ENCODE measurements at places on chromosomes 16 and 17.

DNA sequence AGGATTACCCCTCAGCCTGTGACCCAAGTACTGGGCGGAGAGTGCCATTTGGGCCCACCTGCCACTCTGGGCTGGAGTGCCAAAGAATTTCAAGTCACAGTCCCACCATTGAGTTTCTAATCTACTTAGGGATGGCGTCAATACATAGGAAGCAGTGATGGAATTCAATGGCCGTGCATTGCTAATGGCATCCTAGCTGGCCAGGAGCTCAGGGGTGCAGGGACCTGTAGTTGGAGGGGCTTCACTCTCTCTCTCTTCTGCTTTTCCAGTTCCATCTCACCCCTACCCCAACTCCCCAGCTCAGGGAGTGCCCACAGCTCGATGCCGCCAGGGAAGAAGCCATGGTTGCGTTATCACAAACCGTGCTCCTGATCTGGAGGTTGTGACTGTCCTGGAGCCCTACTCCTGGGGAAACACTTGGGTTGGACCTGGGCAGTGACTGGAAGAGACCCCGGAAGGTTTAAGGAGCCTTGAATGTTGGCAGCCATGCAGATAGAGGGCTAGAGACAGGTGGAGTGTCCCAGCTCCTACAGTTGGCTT is 2.4 kb downstream of the MMP15 start:
- DNase-seq: no peak

GRCh38 chr17:5715478-5715877 is 131.2 kb upstream of the NLRP1 start:
- no peak for DNase-seq

GRCh38 chr17:83067718-83068261 is 11.6 kb upstream of the METRNL start:
- DNase-seq: no peak

DNA sequence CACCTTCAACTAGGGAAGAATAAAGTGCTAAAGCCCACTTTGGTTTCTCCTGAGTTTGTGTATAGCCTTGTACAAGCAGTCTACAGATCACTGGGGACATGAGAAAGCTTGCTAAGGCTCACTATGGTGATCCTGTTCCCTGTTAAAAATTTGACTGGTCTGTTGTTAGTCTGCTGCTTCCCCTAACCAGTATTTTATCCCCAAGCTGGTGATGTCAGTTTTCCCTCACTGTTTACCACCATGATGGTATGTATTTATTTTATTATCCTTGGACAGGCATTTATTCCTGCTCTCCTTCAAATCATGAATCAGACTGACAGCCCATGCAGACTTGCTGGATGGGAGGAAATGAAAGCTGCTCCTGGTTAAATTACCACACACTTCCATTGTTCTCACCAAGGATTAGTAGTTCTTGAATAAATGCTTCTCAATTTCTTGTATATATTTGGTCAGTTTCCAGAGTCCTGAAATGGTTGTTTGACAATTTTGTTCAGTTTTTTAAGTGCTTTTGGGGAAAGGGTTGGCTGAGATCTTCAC is 99.6 kb downstream of the CA4 start:
- DNase-seq: no peak

GRCh38 chr16:75320435-75320834 is 69.0 kb upstream of the BCAR1 start:
- DNase-seq: no peak

DNA sequence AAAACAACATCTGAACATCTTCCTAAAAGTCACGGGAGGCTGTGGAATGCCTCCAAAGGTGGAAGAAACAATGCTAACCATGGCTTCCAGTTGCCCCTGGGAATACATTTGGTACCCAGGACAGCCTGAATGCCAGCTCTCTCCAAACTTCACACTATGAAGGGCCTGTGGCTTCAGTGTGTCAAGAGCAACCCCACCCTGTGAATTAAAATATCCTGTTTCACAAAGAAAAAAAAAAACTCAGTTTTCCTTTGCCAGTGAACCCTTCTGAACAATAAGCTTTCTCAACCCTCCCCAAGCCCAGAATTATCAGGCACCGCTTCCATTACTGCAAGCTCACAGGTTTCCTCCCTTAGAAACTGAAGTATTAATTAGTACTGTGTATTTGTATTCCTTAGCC is 69.8 kb downstream of the SLC39A11 start:
- DNase-seq: no peak

GRCh38 chr16:84266451-84266850 is 26.6 kb upstream of the KCNG4 start:
- DNase-seq: no peak

- DNase-seq: no peak
These were observed 90.9 kb downstream of the RBFOX1 start for GRCh38 chr16:7423434-7424044.

GRCh38 chr16:17312094-17312710 is 158.6 kb downstream of the XYLT1 start:
- DNase-seq: no peak

DNA sequence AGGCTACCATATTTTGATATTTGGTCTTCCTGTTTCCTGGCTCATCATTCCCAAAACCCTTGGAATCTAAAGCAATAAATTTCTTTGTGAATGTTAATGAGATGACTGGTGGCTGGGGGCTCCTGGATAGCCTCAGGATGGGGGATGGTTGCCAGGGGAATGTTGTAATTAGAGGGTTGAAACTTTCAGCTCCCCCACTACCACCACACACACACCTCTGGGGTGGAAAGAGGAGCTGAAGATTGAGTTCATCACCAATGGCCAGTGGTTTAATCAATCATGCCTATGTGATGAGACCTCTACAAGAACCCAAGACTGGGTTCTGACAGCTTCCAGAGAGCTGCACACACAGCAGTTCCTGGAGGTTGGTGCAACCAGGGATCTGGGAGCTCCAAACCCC is 59.1 kb downstream of the HS3ST3A1 start:
- DNase-seq: no peak

GRCh38 chr17:75509528-75510258 is 5.6 kb downstream of the CASKIN2 start:
- no peak for DNase-seq

DNA sequence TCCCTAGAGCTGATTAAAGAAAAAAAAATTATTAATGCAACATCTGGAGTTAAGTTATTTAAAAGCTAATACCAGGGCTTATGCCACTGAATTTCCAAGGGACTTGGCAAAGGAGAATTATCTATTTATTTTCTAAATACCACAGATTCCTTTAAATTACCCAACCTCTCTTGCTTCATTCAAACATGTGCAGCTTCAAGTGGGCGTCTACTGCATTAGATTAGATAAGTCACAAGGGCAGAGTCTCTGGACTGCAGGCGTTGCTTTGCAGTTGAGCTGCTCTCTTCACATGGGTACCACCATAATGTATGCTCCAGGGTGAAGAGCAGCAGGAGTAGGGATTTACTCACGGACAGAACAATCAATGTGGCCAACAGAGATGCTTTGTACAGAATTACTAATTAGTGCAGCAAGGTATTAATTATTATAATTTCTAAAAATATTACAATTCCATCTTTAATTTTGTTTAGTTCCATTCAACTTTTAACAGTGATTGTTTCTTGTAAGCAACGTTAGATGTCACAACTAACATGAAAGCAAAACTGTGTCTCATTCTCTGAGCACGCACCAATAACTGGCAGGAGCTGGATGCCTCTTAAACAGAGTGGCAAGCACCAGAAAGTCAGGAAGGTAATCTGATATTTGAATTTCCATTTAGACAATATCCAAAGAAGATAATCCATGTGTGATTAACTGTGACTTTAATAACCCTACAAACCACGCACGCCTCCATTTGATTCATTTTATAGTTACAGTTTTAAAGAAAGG is 214.2 kb downstream of the STX8 start:
- DNase-seq: no peak

DNA sequence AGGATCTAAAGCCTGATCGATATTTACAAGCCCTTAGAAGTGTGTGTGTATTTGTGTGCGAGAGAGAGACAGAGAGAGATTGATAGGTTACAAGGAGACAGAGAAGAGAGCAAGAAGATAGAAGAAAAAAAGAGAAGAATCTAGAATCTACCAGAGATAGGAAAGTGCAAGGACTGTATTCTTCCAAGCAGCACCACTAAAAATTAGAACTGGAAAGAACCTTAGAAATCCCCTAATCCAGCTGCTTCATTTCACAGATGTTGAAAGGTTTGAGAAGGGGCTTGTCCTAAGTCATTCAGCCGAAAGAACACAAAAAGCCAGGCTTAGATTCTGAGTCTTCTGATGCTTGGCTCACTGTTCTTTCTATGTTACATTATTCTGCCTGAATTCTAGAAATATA is 92.2 kb downstream of the HS3ST3A1 start:
- DNase-seq: no peak

DNA sequence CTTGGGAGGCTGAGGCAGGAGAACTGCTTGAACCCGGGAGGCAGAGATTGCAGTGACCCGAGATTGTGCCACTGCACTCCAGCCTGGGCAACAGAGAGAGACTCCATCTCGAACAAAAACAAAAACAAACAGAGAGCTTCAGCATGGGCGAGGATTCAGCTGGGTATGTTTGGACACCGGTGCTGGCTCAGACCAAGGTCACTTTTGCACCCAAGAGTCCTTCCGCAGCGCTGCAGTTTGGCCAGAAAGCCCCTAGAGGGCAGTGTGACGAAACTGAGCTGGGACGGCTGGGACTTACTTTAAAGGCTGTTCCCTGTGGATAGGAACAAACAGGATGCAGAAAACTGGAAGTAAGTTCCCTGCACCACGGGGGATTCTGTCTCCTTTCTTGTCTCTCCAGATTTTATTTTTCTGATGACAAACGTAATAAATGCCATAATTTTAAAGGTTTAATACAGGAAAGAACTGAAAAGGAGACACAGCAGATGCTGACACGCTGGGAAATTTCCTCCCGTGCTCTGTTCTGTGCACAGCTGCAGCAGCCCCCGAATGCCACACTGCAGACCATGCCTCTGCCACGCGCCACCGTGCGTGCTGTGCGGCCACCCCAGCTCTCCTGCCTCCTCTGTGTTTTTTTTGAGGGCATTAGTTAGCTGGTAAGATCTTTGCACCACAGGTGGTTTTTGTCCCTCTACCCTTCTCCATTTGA is 25.2 kb upstream of the USP36 start:
- peak; percentile 30 for DNase-seq

DNA sequence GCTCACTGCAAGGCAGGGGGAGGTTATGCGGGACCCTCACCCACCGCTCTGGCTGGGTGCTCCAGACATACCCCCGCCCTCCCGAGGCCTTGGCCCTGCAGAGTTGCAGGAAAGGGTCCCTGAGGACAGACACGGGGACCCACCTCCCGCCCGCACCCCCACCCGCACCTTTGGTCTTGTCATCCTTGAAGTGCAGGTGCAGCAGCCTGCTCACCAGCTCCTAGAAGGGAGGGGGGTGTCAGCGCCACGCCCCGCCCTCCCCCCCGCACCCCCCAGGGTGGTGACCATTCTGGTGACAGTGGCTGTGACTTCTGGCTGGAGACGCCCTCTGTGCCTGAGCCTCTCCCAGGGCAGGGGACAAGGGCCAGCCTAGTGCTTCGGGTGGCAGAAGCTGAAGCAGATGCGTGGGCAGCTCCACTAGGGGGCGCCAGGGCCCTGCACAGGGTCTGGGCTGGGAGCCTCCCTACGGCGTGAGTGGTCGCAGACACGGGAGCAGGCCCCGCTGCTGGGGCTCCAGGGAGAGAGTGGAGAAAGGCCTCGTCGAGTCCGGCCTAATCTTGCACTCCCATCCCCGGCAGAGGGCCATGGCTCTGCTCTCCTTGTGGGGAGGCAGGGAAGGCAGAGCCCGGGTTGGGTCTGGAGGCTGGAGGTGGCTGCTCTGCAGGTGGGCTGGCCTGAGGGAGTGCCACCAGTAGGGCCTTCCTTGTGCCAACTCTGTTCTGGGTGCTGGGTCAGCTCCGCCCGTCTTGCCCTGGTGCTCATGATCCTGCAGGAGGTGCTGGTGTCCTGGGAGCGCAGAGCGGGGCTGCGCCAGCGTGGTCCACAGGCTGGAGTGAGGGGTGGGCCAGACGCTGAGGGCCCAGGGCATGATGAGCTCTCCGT is 2.7 kb downstream of the CENPX start:
- peak; percentile 50 for DNase-seq

- DNase-seq: no peak
These were observed 131.7 kb downstream of the RGS9 start for GRCh38 chr17:65268832-65269231.

GRCh38 chr16:85614338-85615013 is 1.4 kb downstream of the GSE1 start:
- DNase-seq: no peak

GRCh38 chr17:2222901-2223616 is 80.5 kb downstream of the SMG6 start:
- peak; percentile 51 for DNase-seq

DNA sequence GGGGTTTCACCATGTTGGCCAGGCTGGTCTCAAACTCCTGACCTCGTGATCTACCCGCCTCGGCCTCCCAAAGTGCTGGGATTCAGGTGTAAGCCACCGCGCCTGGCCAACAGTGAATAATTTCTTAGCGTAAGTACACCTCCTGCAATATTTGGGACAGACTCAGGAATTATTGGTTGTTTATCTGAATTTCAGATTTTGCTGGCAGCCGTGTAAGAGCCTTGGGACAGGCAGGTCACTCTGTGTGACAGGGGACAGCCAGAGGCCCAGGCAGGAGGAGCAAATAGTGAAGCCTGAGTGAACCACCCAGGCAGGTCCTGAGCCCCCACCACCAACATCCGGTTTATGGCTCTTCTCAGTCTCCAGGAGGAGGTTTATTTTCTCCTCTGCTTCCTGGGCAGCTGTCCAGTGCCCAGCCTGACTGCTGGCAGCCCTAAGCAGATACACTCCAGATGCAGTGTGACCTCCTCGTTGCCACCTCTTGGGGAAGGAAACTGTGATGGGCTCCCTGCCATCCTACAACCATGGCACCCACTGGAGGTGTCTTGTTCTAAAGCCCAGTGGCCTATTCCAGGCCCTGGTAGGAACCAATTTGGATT is 26.2 kb upstream of the ADORA2B start:
- DNase-seq: no peak

DNA sequence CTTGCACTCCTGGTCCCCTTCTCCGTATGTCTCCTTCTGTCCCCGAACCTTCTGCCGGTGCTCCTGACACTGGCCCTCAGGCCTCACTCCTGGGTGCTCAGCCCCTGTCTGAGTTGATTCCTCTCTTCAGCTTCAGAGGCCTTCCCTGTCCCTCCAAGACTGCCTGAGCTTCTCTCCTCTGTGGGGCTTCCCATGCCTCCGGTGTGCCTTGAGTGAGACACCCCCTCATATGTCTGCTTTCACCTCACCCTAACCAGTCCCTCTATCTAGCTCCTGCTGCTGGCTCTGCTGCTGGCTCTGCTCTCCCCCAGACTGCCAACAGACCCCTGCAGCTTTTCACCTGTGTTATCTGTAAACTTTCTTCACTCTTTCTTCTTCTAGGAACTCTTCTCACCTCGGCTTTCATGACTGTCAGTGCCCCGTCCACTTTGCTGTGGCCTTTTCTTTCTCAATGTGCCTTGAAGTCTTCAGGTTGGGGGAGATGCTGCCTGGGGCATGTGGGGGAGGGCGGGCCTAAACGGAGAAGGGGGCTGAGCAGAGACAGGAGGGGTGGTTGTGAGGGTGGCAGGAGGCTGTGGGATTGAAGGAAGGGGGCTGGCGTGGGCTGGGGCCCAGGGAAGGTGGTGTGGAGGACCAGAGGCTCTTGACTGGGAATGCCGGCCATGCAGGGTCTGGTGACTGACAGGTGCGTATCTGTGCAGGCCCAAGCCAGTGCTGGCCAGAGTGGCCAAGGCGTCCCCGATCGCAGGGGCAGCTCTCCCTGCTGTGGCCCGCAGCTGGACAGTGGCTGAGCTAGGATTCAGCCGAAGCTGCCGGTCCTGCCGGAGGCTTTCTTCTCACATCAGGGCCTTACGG is 81.3 kb downstream of the METRNL start:
- no peak for DNase-seq

- no peak for DNase-seq
These were observed 92.6 kb upstream of the CBX4 start for GRCh38 chr17:79931817-79932309.

Measured in stimulated activated CD8-positive, alpha-beta memory T cell treated with anti-CD3 and anti-CD28 coated beads, Interleukin-7, amount 100 ng/mL, for 1 hour (primary cell).